ENCODE measurements at places on chromosomes 6 and 20.

DNA sequence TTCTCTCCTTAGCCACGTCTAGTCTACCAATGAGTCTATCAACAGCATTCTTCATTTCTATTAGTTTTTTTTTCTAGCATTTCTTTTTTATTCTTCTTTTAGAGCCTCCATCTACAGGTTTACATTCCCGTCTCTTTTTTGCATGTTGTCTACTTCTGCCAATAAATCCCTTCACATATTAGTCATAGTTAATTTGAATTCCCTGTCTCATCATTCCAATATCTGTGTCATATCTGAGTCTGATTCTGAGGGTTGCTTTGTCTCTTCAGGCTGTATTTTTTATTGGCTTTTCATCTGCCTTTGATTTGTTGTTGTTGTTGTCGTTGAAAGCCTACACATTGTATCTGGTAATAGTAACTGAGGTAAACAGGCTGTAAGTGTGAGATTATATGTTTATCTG is 104.6 kb downstream of the HMGCLL1 start:
- DNase-seq, result no peak

DNA sequence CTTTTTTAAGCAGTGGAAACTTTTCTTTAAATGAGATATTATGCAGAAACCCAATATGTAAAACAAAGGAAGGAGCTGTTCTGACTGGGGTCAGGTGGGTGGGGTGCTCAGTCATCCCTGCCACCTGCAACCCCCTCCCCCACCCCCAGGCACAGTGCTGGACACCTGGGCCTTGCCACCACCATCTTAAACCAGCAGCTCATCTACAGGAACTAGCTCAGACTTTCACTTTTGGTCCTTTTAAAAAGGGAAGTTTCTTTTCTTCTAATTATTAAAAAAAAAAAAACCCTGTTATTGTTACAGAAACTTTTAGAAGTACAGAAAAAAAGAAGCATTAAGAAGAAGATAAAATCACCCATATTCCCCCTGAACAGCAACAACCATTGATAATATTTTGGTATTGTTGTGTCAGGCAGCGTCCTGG is 37.1 kb downstream of the PPP1R16B start:
- no peak for DNase-seq

DNA sequence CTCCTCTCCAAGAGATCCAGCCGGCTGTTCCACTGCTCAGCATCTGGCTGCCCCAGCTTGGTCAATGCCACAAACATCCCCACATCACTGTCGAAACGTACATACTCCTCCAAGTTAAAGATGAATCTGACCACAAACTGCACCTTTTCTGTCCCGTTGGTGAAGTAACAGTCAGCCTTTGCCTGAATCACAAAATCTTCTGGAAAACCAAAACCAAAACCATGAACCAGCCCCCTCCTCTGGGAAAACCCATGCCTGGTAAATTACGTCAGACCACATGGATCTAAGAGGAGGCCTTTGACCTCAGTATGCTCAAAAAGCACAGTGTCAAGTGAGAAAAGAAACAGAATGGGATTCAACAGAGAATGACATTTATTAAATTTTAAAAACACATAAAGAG is 1.7 kb downstream of the HLA-DOB start:
- DNase-seq, result peak; percentile 27

GRCh38 chr20:37764333-37764935 is 70.6 kb downstream of the CTNNBL1 start:
- no peak for DNase-seq

- DNase-seq, result peak; percentile 3
Measured at GRCh38 chr6:123380257-123380656, 256.5 kb downstream of the TRDN start.

GRCh38 chr6:147126618-147127022 is 77.6 kb upstream of the STXBP5 start:
- DNase-seq, result no peak

DNA sequence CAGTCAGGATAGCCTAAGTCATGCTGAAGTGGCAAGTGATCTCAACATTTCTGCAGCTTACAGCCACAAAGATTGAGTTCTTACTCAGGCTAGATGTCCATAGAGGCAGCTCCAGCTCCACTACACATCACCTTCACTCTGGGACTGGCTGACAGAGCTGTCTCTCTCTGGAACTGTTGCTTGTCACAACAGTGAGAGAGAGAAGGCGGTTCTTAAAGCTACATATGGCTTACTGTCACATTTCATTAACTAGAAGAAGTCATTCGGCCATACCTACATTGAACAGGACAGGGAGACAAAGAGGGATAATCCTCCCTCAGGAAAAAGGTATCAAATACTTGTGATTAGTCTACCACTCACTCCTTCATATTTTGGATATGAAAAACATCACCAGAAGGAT is 914.9 kb upstream of the FLRT3 start:
- no peak for DNase-seq

- no peak for DNase-seq
Measured at GRCh38 chr6:161804838-161805237, 531.0 kb upstream of the AGPAT4 start.

- DNase-seq, result no peak
Measured at GRCh38 chr20:1401451-1401907, 8.6 kb upstream of the FKBP1A start.

DNA sequence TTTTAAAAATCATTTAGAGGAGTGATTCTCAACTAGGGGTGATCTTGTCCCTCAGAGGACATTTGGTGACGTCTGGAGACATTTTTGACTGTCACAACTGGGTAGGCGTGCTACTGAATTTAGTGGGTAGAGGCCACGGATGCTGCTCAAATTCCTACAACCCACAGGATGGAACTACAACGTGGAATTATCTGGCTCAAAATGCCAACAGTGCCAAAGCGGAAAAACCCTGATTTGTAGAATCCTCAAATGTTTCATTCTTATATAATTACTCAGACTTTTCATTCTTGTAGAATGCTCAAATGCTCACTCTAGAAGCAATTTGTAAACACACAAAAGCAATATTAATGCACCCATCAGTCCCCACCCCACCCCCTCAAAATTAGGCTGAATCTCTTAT is 229.8 kb downstream of the ZMYND8 start:
- DNase-seq, result no peak

DNA sequence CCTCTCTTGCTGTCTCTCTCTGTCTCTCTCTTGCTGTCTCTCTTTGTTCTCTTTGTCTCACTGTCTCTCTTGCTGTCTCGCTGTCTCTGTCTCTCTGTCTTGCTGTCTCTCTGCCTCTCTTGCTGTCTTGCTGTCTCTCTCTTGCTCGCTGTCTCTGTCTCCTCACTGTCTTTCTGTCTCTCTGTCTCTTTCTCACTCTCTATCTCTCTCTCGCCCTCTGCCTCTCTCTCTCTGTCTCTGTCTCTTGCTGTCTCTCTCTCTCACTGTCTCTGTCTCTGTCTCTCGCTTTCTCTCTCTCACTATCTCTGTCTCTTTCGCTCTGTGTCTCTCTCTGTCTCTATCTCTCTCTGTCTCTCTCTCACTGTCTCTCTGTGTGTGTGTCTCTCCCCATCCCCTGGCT is 92.9 kb upstream of the MC3R start:
- DNase-seq, result no peak

- no peak for DNase-seq
Measured at GRCh38 chr6:159418997-159419396, 249.8 kb downstream of the FNDC1 start.

DNA sequence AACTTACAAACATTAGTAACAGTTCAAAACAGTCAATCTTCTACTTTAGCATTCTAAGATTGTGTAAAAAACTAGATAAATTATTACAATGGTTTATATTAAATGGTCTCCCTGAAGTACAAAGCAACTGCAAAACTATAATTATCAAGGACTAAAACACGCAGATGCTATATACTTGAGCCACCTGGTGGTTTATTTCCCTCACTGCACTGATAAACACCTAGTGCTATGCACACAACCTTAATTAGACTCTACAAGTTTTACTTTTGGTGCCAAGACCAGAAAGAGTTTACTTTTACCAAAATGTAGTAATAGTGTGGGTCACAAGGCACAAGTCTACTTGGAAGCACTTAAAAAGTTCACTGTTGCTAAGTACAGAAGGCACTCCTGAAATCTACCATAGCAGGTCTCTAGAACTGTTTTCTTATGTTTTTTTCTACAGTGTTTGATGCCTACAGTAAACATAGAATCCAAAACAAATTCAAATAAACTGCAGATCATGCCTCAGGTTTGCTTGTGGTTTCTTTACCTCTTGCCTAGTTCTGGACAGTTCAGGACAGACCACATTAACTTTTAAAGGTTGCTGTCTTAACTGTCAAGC is 49.2 kb downstream of the GMDS start:
- peak; percentile 46 for DNase-seq

DNA sequence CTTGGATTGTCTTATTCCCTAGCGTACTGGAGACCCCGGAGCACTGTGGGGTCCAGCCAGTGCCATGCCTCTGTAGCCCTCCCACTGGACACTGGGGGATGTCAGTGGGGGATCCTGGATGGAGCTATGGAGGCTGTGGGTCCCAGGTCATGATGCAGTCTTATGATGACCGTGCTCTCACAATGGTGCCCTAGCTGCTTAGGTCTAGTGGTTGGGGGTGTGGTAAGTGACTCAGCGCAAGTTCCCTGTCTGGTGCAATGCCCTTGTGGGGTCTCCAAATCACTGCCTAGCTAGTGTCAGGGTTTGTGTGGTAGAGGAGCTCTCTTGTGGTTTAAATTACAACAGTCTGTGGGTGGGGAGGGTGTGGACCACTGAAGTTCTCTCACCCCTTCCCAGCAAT is 135.4 kb downstream of the CDC5L start:
- no peak for DNase-seq

DNA sequence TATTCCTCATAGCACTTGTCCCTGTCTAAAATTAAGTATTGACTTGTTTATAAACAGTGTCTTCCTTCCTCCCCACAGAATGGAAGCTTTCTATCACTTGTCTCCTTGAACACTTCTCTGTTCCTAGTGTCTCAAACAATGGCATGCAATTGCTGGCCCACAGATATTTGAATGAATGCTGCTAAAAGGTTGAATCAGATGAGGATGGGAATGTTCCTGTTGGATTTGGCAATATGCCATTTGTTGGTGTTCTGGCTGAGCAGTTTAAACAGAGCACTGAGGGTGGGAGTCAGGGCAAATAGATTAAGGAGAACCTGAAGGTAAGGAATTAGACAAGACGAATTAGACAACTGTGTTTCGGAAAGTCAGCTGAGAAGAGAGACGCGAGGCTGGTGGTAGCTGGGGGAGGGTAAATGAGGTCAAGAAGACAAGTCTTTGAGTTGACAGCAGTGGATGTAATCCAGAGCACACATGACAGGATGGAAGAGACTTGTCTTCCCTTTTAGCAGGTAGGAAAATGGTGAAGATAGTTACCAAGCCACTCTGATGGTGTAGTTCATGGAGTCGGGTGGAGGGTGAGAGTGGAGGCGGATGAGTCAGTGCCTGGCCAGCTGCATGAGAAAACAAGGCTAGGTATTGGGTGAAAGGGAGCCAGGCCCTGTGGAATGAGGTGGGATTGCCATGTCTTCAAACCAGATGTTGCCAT is 58.3 kb upstream of the GNRH2 start:
- DNase-seq, result peak; percentile 77

DNA sequence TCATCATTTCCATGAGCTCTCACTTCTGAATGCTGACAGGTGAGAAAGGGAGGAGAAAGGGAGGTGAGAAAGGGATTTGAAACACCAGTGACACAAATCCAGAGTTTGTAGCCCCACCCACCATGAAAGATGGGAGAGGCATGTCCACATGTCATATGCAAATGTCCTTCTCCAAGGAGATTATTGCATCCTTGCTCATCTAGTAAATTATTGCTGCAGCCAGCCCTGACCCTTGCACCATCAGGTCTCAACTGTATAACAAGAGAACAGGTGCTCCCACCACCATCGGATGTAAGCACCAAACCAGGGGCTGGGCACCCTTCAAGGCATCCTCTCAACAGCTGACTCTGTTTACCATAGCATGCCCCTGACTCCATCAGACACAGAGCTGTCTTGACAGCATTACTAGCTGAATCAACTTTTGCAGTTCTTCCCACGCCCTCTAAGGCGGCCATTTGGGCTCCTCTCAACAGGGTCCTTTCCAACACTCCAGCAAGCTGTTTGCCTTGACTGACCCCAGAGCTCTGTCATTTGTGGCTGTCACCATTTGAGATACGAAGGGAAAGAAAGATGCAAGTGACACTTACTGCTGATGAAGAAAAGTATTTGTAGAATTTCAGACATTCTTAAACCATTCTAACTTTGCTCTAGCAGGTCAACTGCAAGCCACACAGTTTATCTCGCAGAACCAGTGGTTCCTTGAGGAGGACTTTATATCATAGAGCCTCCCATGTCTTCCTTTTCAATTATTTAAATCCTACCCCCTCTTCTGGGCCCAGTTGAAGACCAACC is 14.2 kb downstream of the GFOD1 start:
- no peak for DNase-seq

GRCh38 chr6:142898927-142899895 is 45.8 kb downstream of the HIVEP2 start:
- DNase-seq, result no peak

- peak; percentile 14 for DNase-seq
Measured at GRCh38 chr6:140779991-140780596, 1352.6 kb upstream of the GJE1 start.

DNA sequence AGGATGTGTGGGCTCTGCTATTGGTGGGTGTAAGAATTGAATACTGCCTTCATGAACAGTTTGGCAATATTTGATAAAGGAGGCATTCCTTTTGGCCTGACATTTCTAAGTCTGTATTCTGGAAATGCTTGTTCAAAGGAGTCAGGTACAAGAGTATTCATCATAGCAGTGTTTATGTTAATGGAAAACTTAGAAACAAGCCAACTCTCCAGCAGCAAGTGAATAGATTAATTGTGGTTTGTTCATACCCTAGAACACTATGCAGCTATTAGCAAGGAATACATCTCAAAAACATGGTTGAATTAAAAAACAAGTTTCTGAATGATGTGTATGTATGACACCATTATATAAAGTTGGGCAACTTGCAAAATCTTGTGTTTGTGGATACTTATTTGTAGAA is 195.8 kb downstream of the ZFAND3 start:
- no peak for DNase-seq

Measured in Daoy (cell line).